Glutamatergic neuron (in vitro differentiated cells): ENCODE measurements at places on chromosomes 3 and 15.
A peak's percentile ranks its signal among the peaks of the same experiment; 100 is the strongest.

GRCh38 chr3:128584412-128585020, 66.1 kb downstream of the RPN1 start:
- peak; percentile 35 for DNase-seq

DNA sequence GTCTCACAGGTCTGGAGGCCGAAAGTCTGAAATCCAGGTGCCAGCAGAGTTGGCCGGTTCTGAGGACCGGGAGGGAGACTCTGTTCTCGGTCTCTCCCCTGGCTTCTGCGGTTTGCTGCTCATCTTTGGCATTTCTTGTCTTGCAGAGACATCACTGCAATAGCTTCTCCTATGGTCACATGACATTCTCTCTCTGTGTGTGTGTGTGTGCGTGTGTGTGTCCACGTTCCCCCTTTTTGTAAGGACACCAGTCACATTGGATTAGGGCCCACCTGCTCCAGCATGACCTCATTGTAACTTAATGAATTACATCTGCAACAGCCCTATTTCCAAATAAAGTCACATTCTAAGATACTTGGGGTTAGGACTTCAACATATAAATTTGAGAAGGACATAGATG, 12.4 kb upstream of the ATP10A start:
- DNase-seq, result no peak

DNA sequence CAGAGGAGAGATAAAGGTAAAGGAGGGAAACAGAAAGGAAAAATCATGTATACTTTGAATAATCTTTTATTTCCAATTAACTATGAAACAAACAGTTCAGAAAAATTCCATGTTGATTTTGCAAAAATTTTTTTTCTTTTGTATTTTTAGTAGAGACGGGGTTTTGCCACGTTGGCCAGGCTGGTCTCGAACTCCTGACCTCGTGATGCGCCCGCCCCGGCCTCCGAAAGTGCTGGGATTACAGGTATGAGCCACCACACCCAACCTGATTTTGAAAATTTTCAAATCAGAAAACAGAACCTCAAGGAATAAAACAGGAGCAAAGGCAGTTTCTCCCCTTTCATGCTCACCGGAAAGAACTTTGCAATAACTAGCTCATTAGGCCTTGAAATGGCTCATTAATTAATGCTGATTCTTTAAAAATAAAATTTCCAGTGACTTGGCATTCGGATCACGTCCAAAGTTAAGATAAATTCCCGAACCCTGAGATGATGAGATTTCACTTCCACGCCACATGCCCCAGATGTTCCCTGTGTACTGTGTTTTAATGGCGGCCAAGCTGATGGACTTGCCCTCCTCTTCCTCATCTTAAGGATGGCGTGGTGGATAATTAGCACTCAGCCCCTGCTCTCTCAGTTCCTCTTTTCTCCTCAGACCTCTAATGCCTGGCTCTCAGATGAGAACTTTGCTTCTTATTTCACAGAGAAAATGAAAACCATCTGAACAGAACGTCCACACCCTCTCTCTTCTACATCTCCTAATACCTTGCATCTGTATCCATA, 10.8 kb downstream of the BCL2L10 start:
- DNase-seq, result no peak

- no peak for DNase-seq
Observed at GRCh38 chr3:4837374-4837930, 141.8 kb upstream of the BHLHE40 start.

DNA sequence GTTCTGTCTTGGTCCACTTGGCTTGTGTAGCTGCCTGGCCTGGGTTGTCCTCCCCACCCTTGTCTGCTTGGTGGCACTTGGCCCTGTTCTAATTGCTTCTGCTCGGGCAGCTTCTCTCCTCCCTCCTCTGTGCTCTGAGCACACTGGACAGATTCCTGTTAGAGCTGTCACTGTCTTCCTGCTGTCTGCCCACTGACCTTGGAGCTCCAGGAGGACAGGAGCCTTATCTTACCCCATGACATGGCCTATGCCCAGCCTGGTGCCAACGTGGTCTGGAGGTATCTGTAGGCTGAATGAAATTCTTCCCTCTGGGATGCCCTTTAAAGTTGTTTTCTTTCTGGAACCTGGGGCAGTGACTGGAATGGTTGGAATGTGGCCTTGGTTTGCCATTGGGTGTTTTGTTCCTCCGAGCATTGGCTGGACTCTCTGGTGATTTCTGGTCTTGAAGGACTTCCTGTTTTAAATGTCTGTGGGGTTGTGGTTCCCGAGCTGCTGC, 94.1 kb downstream of the FAM43A start:
- no peak for DNase-seq

DNA sequence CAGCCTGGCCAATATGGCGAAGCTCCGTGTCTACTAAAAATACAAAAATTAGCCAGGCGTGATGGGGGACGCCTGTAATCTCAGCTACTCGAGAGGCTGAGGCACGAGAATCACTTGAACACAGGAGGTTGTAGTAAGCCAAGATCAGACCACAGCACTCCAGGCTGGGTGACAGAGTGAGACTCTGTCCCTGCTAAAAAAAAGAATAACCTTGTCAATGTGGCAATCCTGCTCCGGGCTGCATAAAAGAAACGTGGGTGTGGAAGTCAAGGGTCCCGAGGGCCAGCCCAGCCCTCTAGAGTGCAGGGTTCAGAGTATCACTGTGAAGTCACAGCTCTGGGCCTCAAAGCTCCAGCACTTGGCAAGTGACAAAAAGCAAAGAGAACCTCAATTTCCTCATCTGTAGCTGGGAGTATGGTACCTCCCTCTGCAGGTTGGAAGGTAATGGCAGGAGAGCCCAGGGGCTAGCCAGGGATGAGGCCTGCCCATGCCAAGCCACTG, 73.5 kb upstream of the IQSEC1 start:
- no peak for DNase-seq

DNA sequence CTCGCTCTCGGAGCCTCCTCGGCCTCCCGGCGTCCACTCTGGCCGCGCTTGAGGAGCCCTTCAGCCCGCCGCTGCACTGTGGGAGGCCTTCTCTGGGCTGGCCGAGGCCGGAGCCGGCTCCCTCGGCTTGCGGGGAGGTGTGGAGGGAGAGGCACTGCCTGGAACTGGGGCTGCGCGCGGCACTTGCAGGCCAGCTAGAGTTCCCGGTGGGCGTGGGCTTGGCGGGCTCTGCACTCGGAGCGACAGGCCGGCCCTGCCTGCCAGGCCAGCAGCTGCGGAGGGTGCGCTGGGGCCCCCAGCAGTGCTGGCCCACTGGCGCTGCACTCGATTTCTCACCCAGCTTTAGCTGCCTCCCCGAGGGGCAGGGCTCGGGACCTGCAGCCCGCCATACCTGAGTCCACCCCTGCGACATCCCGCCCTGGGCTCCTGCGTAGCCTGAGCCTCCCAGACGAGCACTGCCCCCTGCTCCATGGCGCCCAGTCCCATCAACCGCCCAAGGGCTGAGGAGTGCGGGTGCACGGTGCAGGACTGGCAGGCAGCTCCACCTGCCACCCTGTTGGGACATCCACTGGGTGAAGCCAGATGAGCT, 765.0 kb downstream of the IGSF11 start:
- DNase-seq, result no peak

DNA sequence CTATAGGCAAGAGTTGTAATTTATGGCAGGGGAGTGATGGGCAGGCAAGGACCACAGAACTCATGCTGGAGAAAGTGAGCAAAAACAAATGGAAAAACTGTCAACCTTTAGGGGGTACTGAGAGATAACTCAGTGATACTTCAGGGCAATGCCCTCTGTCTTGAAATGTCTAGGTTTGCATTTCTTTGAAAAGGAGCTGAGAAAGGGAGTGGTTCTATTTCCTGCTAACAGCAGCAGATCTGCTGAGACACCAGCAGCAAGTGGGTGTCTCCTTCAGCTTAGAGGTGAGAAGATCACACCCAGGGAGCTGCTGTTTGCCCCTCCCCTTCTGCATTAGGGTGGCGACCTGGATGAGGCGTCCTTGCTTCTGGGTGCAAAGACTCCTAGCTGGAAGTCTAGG, 42.3 kb upstream of the XIRP1 start:
- no peak for DNase-seq
